ENCODE measurements at places on chromosomes 4 and X.

- DNase-seq: no peak
Observed at GRCh38 chrX:91039777-91040176, 394.9 kb upstream of the PABPC5 start.

- no peak for DNase-seq
Observed at GRCh38 chr4:143616771-143617170, 83.7 kb downstream of the FREM3 start.

DNA sequence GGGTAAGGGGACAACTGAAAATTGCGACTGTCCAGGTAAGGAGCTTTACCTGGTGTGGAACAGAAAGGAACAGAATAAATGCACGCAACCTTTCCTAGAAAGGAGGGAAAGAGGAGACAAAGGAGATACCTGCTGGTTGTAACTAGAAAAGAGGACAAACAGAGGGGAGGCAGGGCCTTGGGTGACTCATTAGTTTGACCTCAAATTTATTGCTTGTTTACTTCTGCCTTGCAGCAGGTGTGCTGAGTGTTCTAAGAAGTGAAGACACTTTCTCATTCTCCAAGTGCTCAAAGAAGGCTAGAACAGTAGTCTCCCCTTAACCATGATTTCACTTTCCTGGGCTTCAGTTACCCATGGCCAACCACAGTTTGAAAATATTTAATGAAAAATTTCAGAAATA is 123.1 kb upstream of the BOD1L1 start:
- DNase-seq: no peak

DNA sequence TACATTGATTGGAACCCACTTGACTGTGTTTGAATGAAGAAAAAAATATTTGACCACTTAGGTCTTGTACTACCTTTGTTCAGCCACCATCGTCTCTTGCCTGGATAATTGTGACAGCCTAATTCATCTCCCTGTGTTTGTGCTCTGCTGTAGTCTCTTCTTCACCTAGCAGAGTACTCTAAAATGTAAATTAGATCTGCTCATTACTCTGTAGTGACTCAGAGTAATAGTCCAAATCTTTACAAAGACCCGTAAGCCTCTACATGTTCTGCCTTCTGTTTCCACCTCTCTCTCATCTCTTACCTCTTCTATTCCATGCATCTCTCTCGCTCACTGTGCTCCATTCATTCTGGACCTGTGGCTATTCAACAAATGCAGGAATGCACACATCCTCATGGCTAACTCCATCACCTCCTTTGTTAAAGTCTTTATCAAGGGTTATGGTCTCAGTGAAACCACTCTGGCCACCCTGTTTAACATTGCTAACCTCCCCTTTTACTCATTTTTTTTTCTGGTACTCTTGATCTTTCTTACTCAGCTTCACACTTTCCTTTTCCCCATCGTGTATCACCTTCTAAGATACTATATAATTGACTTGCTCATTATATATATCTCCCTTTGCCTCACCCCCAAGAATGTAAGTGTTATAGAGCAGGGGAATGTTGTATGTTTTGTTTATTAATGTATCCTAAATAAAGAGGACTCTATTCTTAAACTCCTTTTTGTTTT is 98.4 kb downstream of the STIM2 start:
- DNase-seq: no peak

DNA sequence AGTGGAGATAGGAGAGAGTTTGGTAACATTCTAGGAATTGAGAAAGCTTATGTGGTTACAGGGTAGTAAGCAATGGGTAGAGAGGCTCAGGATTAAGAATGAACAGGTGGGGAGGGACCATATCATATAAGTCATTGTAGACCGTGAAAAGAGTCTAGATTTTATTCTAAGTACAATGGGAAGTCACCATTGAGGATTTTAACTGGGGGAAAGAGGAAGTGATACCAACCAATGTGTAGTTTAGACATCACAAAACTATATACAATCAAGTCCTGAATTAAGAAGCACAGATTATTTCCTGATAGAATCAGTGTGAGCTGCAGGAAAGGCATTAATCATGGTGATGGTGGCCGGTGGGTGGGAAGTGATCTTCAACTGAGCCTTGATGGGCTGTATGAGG is 178.3 kb upstream of the ZIC3 start:
- DNase-seq: no peak

Data from NCI-H524 (cell line).